IPS DF 6.9 (cell line): ENCODE measurements at places on chromosomes 11 and 22.

DNA sequence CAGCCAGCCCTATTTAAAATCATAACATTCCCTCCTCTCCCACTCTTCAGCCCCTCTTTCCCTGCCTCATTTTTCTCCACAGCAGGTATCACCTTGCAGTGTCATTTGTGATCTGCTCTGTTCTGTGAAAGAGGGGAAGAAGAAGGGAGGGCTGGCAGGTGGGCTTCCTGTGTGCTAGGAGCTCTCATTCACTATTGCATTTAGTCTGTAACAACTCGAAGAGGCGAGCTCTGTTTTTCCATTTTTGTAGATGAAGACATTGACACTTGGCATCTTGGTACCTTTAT lies 52.1 kb upstream of the CRYBB3 start:
- no peak overlapping the region for H3K27ac ChIP-seq
- no peaks in the 10 kb centered on the region for H3K36me3 ChIP-seq
- peaks cover 1% of the 10 kb centered on the region for H3K4me1 ChIP-seq
- no peaks in the 10 kb centered on the region for H3K27me3 ChIP-seq
- DNase-seq, result no peak

DNA sequence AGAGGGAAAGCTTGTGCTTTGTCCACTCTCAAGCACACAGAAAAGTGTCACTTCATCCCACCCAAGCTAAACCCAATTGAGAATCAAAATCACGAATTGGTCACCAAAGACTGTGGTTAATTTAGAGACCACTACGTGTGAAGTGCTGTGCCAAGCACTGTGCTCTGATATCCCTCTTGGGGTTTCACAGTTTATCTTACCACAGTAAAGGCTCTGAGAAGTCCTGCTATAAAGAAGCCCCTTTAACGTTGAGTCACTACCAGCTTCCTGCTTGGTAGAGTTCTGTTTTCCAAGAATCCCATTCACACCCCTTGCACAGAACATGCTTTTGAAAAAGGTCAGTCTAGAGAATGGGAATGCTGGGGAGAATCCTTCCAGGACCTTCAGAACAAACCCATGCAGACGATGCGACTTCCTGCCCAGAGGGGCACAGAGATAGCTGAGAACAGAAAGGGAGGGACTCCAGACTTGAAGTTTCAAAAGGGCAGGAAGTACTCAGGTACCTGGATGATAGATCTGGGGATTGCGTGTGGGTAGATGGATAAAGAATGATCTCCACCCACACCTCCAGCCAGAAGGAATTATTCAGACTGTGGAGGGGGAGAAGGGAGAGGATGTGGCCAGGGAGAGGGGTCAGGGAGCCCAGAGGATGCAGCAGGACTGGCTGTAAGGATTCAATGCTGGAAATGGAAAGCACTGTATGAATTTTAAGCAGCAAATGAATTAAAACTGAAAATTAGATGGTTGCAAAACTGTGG lies 18.1 kb upstream of the TSPAN18 start:
- no peaks in the 10 kb centered on the region for H3K36me3 ChIP-seq
- H3K27me3 ChIP-seq, result no peaks in the 10 kb centered on the region
- no peak overlapping the region for H3K27ac ChIP-seq
- no peak for DNase-seq

DNA sequence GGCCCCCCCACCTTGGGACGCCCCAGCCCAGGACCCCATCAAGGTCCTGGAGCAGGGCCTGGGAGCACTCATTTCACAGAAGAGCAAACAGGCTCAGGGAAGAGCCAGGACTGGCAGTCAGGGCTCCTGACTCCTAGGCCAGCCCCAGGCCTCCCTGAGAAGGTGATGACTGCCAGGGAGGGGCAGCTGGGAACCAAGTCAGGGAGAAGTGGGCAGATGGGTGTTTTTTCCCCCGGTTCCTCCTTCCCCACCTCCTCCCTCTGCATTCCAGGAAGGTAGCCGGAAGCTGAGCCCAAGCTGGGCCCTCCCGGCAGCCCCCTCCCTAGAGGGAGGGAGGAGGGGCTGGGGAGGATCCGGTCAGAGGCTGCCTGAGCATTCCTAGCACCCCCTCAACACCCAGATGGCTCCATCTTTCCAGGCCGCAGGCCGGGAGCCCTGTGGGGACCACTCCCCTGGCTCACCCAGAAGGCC lies 19.6 kb downstream of the MYRF start:
- no peak for DNase-seq
- H3K4me3 ChIP-seq, result no peak overlapping the region
- no peak overlapping the region for H3K27ac ChIP-seq
- no peaks in the 10 kb centered on the region for H3K36me3 ChIP-seq

- DNase-seq, result no peak
- no peaks in the 10 kb centered on the region for H3K27me3 ChIP-seq
- H3K4me3 ChIP-seq, result no peak overlapping the region
- no peak overlapping the region for H3K27ac ChIP-seq
- H3K4me1 ChIP-seq, result no peaks in the 10 kb centered on the region
Observed at GRCh38 chr11:113255096-113255495, 59.3 kb upstream of the TTC12 start.

- no peak overlapping the region for H3K27ac ChIP-seq
- H3K27me3 ChIP-seq, result no peaks in the 10 kb centered on the region
- no peak overlapping the region for H3K4me3 ChIP-seq
- no peaks in the 10 kb centered on the region for H3K4me1 ChIP-seq
Observed at GRCh38 chr22:31447337-31447736, 42.3 kb downstream of the EIF4ENIF1 start.

GRCh38 chr11:8477151-8477550 lies 116.9 kb downstream of the STK33 start:
- no peak for DNase-seq
- no peaks in the 10 kb centered on the region for H3K27me3 ChIP-seq
- no peaks in the 10 kb centered on the region for H3K4me1 ChIP-seq
- H3K27ac ChIP-seq, result no peak overlapping the region

GRCh38 chr11:134759855-134760254 lies 347.8 kb upstream of the B3GAT1 start:
- DNase-seq, result no peak
- H3K27me3 ChIP-seq, result no peaks in the 10 kb centered on the region
- H3K27ac ChIP-seq, result no peak overlapping the region

GRCh38 chr11:95331161-95331560 lies 100.2 kb upstream of the SESN3 start:
- no peaks in the 10 kb centered on the region for H3K27me3 ChIP-seq
- no peak overlapping the region for H3K27ac ChIP-seq
- DNase-seq, result no peak
- no peak overlapping the region for H3K4me3 ChIP-seq
- peaks cover 4% of the 10 kb centered on the region; the same call in 1 of the 2 replicates for H3K4me1 ChIP-seq
- no peaks in the 10 kb centered on the region; the same call in 1 of the 2 replicates for H3K36me3 ChIP-seq

GRCh38 chr11:69498614-69499175 lies 17.2 kb downstream of the LINC01488 start:
- H3K4me3 ChIP-seq, result no peak overlapping the region
- no peak overlapping the region for H3K27ac ChIP-seq
- H3K36me3 ChIP-seq, result no peaks in the 10 kb centered on the region
- H3K27me3 ChIP-seq, result no peaks in the 10 kb centered on the region

DNA sequence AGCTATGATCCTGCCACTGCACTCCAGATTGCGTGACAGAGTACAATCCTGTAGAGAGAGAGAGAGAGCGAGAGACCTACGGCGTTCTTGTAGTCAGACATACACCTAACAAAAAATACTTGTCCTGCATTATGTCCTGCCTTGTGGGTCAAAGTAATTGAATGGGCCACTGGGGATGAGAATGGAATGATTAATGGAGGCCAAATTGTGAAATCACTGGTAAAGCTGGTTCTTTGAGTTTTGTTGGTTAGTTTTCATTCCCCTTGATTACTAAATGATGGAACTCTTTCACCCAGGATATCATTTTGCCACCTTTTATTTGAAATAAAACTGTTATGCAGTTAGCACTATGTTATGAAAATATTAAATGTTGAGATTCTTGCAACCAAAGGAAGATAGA lies 18.7 kb downstream of the GAS2 start:
- H3K36me3 ChIP-seq, result no peaks in the 10 kb centered on the region
- H3K27me3 ChIP-seq, result no peaks in the 10 kb centered on the region
- H3K27ac ChIP-seq, result no peak overlapping the region
- H3K4me1 ChIP-seq, result no peaks in the 10 kb centered on the region

DNA sequence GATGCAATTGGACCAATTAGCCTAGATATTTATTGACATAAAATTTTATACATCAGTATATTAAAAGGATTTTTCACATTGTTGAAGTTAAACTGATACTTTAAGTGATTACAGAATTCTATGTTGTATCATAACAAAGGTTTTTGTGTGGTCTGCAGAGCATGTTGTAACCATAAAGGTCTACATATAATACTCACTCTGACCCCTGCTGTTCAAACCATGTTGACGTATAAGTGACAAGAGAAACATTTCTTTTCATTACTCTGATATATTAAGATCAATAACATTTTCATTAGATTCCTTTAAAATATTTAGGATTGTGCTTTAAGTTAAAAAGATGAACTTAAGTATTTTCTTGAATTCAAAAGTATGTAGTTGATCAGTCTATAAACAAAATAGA lies 63.9 kb downstream of the GAS2 start:
- H3K27ac ChIP-seq, result no peak overlapping the region
- no peaks in the 10 kb centered on the region for H3K27me3 ChIP-seq
- no peak overlapping the region for H3K4me3 ChIP-seq
- DNase-seq, result no peak
- H3K36me3 ChIP-seq, result no peaks in the 10 kb centered on the region
- no peaks in the 10 kb centered on the region for H3K4me1 ChIP-seq

DNA sequence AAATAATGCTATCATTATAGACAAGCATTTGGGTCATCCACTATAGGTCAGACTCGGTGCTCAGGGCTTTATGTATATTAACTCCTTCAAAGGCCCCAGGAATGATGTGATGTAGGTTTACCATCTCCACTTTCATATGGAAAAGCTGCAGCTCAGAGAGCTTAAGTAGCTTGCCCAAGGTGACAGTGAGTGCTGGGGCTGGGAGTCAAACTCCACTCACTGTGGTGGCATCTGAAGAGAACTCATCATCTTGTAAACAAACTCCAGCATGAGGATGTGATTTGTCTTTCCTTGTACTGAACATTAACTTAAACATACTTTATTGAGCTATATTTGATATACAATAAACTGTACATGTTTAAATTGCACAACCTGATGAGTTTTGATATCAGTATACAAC lies 25.4 kb downstream of the TENM4 start:
- no peak overlapping the region for H3K4me3 ChIP-seq
- no peak for DNase-seq
- H3K36me3 ChIP-seq, result no peaks in the 10 kb centered on the region
- no peaks in the 10 kb centered on the region for H3K4me1 ChIP-seq

- H3K27ac ChIP-seq, result no peak overlapping the region
- no peaks in the 10 kb centered on the region for H3K36me3 ChIP-seq
- no peak for DNase-seq
- no peaks in the 10 kb centered on the region; the same call in 1 of the 2 replicates for H3K4me1 ChIP-seq
Observed at GRCh38 chr11:2589538-2589934, 110.3 kb downstream of the KCNQ1OT1 start.

DNA sequence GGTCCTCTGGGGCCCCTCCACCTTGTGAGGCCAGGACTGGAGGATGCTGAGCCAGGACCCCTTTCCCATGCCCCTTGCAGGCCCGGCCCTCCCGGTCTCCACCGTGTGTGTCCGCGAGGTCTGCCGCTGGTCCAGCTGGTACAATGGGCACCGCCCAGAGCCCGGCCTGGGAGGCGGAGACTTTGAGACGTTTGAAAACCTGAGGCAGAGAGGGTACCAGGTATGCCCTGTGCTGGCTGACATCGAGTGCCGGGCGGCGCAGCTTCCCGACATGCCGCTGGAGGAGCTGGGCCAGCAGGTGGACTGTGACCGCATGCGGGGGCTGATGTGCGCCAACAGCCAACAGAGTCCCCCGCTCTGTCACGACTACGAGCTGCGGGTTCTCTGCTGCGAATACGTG lies 17.9 kb downstream of the MUC5B start:
- H3K4me1 ChIP-seq, result no peaks in the 10 kb centered on the region
- no peak overlapping the region for H3K4me3 ChIP-seq
- no peak for DNase-seq
- no peaks in the 10 kb centered on the region for H3K27me3 ChIP-seq
- H3K36me3 ChIP-seq, result no peaks in the 10 kb centered on the region; the same call in 1 of the 2 replicates
- H3K27ac ChIP-seq, result no peak overlapping the region

GRCh38 chr11:104043142-104043541 lies 6.7 kb downstream of the DDI1 start:
- no peaks in the 10 kb centered on the region for H3K4me1 ChIP-seq
- no peak overlapping the region for H3K27ac ChIP-seq
- no peaks in the 10 kb centered on the region for H3K36me3 ChIP-seq
- DNase-seq, result no peak
